Muscle of back (tissue), 13 donors: ENCODE measurements at places on chromosomes 16 and 17.

GRCh38 chr17:64186171-64187092 lies 56.5 kb upstream of the ERN1 start:
- no peak for DNase-seq

DNA sequence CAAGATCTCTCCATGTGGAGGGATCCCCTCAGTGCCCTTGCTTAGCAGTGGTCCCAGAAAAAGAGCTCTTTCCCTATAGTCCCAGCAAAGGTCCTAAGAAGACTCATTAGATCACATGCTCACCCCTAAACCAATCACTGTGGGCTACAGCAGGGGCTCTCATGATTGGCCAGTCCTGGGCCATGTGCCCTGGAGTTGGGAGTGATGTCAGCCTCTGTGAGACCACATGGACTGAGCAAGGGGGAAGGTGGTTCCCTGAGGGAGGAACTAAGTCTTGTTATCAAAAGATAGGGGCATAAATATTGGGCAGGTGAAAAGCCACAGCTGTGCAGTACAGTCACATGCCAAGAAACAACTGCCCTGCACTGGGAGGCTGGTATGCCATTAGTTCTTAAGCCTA lies 51.3 kb downstream of the SCNN1B start:
- no peak for DNase-seq

DNA sequence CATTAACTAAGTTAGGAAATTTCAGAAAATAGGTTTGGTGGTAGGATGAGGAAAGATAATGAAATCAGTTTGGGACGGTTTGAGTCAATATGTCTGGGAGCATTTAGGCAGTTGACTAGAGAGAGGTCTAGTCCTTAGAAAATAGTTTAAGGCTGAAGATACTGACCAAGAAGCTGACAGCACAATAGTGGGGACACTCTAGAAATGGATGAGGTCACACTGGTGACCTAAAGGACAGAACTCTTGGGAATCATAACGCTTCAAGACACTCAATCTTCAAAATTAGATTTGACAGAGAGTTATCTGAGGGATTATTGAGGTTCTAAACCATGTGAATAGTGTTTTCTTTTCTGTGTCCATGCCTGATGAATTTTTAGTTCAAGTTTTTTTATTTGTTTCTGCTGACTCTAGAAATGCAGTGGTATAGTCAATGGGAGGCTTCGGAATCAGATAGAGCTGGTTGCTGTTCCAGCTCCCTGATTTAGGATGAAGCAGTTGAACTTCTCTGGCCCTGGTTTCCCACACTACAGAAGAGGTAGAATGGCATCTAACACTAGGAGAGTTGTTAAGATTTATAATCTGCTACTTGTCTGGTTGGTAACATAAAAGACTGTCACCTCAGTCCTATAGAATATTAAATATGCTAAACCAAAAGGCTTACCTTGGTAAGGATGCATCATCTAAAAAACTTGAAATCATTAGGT lies 29.7 kb downstream of the MMD start:
- no peak for DNase-seq

DNA sequence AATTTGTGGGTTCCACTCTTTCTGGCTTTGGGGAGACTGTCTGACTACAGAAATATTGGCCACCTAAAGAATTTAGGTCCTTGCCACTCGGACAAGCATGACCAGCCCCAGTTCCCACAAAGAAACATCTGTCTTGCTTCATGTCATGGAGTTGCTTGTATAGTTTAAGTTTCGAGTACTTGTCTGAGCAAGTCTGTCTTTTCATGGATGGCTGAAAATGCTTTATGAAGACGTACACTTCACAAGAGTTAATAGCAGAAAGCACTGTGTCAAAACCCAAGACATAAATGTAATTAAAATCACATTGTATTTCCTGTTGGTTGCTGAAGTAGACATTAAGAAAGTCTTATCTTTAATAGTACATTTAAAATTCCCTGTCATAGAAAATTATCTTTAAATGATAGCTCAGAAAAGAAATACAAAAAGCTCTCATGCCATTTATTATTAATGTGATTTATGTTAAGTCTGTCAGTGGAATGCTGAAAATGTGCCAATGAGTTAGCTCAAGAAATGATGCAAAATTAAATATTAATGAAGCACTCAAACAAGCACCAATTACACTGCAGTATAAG lies 29.8 kb upstream of the XYLT2 start:
- DNase-seq = no peak

DNA sequence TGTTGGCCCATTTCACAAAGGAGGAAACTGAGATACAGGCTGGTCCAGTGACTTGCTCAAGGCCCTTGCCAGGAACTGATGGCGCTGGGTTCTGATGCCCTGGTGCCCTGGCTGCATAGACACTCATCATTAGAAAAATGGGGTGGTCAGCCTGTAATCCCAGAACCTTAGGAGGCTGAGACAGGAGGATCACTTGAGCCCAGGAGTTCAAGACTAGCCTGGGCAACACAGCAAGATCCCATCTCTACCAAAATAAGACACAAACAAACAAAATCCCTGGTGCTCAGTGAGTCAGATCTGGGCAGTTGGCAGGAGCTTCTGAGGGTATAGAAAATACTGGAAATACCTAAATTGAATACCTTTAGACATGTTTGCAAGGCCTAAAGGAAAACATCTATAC lies 41.1 kb upstream of the KIFC3 start:
- no peak for DNase-seq
